ENCODE measurements at places on chromosomes 16 and 17.

DNA sequence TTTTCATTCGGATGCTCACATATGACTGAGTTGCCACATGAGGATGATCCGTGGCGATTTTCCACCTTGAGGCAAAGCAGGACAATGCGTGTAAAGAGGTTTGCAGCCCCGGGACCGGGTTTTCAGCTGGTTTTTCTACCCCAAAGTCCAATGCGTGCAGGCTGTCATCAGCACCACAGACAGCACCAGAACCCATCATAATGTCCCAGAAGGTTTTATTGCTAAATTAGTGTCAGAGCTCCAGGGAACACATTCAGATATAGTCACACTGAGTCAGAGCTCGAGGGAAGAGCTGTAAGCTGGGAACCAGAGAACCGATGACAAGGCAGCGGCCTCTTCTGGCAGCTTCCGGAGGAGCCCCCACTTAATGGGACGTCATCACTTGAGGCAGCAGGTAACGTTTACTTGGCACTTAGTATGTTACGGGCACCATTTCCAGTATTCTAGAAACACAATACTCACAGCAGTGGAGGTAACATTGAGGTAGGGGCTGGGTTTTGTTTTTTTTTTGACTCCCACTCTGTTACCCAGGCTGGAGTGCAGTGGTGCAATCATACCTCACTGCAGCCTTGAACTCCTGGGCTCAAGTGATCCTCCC lies 8.9 kb upstream of the NAGPA start:
- no peak for DNase-seq

DNA sequence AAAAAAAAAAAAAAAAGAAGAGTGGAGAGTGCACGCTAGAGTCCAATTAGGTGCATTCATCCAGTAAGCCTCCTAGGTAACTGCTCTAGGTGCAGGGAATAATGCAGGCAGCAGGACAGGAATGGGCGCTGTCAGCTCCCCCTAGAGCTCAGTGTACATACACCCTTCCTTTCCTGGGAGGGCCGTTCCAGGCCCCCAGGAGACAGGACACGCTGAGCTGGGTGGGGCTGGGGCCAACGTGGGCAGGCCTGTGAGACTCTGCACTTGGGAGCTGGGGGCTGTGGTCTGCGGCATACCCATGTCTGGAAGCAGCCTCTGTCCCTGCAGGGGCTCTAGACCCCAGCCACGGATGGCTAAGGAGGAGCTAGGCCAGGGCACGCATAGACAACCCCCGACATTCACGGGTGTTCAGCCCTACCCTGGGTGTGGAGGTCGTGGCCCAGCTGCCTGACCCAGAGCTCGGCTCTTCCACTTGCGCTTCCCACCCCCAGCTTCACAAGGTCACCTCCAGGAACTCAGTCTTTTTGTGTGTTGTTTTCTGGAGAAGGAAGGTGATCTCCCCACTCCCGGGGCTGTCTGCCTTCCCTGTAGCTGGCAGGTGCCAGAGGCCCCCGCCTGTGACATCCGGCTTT lies 1.0 kb upstream of the ANTKMT start:
- DNase-seq: no peak

DNA sequence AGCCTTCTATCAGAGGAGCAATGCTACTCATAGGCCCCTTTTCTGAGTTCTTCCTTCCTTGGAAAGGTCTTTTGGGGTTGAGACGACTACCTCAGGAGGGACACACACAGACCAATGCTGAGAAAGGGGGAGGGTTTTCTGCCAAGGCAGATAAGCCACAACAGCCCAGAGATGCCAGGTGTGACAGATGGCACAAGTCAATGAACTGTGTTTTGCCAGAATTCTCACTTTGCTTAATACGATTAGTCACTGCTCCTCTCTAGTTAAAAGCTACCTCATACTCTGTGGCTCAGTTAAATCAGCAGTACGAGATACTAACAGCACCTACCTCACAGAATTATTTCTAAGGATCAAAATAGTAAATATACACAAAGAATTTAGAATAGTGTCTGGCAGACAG lies 8.0 kb downstream of the BRD7 start:
- no peak for DNase-seq

DNA sequence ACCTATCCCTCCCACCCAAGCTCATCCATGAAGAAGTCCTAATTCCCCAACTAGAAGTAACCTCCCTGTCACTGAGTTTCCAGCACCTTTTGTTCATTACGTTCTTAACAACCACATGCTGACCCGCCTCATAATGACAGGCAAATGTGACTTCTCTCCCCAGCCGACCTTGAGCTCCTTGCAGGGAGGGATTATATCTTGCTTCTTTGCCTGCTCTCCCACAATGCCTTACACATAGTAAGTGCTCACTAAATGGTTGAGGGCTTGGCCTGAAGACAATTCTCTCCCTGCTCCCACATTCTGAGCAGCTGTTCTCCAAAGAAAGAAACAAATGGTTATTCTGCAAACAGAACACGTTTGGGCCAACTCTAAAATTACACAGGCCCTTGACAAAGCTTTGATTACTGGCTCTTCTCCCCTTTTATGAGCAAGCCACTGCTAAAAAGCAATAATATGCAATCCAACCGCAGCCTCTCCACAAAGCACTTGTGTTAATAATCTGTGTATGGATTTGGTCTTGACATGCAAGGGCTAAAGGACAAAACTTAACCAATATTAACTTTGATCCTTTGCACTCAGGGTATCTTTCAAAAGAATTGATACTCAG lies 23.2 kb downstream of the SLC39A11 start:
- no peak for DNase-seq

- DNase-seq: no peak
These were observed 13.1 kb upstream of the ITGAL start for GRCh38 chr16:30459456-30459855.

DNA sequence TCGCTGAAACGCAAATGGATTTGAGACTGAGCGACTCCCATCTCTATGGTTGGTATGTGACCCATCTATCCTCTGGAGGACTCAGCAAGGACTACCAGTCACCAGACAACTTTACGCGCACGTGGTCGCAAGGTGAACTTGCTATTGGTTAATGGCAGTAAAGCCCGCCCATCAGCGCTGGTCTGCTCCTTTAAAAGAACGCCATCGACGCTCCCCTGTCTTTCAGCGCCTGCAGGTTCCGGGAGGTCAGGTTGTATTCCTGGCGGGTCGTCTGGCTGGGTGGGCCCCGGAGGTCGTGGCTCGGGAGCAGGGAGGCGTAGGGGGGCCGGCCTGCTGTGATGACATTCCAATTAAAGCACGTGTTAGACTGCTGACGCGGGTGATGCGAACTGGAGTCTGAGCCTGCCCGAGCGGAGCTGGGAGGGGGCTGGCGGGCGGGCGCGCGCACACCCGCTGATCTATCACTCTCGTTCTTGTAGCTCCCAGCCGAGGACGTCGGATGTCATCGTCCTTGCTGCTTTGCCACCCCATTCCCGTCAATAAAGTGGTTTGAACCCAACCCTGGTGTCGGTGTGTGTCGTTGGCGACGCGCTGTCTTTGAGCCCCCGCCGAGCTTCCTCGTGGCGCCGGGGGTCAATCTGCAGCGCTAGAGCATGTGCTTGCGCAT lies 15.9 kb upstream of the ERN1 start:
- DNase-seq: peak; percentile 95

DNA sequence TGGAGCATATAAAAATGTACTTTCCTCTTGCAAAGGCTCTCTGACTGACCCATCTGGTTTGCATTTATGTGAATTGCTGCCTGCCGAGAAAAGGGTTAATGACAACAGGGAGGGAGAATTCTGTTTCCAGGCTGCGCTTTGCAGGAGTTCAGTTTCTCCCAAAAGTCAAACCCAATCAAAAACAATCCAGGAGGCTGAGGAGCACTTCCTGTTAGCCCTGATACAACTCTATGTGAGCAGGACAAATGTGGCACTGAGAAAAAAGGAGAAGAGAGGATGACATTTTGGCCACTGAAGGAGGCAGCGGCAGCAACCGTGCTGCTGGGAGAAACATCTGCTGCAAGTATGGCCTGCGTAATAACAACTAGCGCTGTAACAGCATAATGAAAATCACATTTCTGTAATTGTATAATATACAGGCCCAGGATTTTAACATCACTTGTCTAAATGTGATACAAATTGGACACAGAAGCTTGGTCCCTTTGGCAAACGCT lies 26.8 kb upstream of the ELAC2 start:
- no peak for DNase-seq

DNA sequence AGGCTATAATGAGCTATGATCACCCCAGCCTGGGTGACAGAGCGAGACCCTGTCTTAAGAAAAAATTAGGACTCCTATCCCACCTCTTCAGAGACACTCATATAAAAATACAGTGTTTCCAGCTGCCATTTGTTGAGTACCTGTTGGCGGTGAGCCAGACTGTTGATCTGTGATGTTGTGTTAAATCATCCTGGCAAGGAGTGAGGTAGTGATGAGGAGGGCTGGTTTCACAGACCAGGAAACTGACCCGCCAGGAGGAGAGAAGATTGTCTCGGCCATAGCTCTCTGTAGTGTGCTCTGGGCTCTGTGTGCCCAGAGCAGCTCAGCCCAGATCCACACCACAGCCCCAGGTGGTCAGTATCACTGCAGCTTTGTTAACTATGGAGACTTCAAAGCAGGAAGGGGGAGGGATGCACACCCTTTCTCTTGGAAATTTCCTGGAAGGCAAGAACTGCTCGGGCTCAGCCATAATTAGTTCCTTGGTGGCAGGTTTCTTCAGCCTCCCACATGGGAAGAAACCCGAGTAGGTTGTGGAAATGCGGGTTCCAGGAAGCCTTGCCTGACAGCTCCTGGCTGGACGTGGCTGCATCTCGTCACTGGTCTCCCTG lies 343.0 kb downstream of the SNX29 start:
- no peak for DNase-seq

- DNase-seq: no peak
These were observed 3.3 kb downstream of the GRN start for GRCh38 chr17:44348234-44348987.

- no peak for DNase-seq
These were observed 146.2 kb downstream of the ENGASE start for GRCh38 chr17:79220713-79221291.

GRCh38 chr17:58254803-58255202 lies 16.4 kb downstream of the LPO start:
- no peak for DNase-seq

DNA sequence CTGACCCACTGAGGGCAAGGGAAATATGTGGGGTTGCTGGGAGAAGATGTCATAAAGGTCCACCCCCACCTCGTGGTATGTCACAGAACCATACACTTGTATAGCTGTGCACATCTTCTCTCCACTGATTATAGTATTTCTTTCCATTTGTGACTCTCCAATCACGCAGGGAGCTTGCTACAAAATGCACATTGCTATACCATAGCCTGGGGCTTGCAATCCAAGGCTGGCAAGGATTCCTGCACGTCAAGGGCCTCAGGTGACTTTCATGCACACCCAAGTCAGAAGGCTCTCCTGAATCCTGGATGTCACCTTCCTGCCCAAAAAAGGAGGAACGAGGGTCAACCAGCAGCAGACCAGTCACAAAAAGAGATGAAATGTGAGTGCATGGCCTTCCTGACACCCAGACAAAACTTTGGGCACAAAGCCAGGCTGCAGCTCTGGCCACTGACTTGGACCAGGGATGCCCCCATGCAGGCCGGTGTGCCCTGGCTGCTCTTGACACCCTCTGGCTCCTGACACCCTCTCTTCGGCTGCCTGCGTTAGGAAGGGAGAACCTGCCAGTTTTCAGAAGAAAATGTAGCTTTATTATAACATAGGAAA lies 12.1 kb downstream of the TBC1D26 start:
- DNase-seq: no peak

GRCh38 chr16:15636392-15636873 lies 6.5 kb downstream of the MARF1 start:
- DNase-seq: no peak

DNA sequence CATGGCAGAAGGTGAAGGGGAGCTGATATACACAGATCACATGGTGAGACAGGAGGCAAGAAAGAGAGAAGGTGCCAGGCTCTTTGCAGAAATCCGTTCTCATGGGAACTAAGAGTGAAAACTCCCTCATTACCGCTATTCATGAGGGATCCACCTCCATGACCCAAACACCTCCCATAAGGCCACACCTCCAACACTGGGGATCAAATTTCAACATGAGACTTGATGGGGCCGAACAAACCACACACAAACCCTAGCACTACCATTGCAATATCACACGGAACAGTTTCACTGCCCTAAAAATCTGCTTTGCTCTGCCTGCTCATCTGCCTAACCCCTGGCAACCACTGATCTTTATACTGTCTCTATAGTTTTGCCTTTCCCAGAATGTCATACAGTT lies 34.8 kb downstream of the C17orf67 start:
- no peak for DNase-seq

DNA sequence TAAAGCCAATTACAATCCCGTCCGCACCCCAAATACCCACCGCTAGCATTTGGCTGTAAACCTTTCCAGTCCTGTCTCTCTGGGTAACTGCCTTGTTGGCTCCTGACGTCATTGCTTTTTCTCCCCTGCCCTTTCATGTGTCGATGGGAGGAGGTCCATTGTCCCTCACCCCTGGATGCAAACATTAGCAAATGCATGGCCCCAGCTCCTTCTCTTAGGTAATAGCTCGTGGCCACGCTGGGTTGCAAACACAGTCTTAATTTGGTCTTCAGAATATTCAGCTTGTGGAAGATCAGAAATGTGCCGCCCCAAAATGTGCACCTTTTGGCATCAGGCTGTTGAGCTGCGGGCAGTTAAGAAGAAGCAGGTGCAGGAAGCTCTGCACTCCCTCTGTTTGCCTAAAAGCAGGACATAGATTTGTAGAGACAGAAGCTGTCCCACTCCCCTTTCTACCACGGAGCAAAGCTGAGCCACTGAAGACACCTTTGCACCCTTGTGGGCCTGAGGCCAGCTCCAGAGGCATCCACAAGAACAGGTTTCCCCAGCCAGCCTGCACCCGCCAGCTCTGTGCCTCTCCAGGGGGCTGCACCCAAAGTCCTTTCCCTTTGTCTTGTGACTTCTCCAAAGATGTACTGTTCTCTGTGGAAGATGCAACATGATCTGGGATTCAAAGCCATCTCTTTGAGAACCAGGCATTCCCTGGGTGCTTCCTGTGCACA lies 127.3 kb downstream of the MGAT5B start:
- DNase-seq: no peak

GRCh38 chr17:5431949-5432556 lies 6.9 kb downstream of the C1QBP start:
- DNase-seq: no peak

DNA sequence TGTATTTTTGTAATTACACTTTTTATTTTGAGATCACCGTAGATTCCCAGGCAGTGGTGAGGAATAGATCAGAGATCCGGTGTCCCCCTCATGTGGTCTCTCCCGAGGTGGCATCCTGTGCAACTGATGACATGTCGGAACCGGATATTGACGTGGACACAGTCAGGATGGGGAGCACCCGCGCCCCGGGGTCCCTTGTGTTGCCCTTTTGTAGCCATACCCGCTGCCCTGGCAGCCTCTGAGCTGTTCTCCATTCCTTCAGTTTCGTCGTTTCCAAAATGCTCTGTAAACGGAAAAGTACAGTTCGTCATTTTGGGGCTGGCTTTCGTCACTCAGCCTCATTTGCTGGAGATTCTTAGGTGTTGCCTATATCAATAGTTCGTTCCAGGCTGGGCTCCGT lies 14.2 kb downstream of the JPH3 start:
- DNase-seq: no peak

Measured in T-helper 22 cell (primary cell).